ENCODE measurements at places on chromosomes 7 and 10.

- no peak for DNase-seq
Measured at GRCh38 chr10:13168781-13169180, 7.4 kb downstream of the MCM10 start.

GRCh38 chr10:5543623-5544022 lies 18.9 kb downstream of the CALML3 start:
- DNase-seq, result no peak

- DNase-seq, result no peak
Measured at GRCh38 chr10:97538411-97538810, 34.2 kb upstream of the ANKRD2 start.

DNA sequence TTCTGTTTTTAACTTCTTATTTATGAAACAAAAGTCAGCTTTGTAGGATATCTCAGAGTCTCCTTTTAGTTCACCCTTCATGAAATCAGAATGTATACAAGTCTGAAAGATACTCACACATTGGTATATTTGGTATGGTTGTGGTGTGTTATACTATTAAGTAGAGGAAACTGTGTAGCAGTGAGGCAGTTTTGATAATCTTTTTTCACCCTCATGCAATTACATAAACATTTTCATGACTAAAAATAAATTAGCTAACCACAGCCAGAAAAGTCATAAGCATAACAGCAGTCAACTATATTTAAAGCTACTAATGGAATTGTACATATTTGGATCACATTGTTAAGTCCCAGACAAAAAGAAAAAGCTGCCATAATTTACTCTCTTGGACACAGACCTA lies 62.1 kb downstream of the FAM185A start:
- DNase-seq, result no peak

DNA sequence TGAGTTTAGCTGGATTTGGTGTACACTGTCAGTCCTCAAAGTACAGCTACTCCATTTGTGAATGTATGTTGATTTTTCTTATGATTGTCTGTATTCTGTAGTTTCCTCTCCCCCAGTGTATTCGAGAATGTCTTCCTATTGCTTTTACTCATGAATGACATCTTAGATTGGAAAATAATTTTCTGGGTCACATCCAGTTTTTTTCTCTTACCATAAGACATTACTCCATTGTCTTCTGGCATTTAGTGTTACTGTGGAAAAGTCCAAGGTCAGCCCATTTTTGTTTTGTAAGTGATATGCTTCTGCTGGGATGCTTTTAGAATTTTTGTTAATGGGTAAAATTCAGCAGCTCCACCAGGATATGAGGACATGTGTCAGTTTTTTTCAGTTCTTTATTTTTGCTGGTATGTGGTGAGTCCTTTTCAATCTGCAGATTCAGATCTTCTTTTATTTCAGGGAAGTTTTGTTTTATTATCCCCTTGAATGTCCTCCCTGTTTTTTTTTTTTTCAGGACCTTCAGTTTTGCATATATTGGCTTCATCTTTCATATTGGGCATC lies 33.6 kb downstream of the WAC start:
- no peak for DNase-seq

- no peak for DNase-seq
Measured at GRCh38 chr7:95441042-95441823, 6.4 kb upstream of the PON2 start.

- no peak for DNase-seq
Measured at GRCh38 chr10:131034451-131034850, 277.1 kb downstream of the TCERG1L start.

DNA sequence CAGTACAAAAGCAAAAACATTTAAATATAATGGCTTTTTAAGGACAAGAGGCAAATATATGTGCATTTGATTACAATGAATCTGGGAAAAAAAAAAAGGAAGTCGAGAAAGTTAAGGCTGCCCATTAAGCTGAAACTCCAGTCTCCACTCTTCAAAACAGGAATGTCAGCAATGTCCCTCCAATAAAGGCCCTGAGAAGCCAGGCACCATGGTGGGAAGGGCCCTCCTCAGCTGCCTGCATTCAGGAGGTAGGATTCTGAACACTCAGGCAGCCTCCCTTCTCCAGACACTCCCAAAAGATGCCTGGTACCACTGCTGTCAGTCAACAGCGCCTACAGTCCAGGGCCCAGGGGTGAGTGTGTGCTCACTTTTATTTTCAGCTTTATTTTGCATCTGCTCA lies 121.3 kb upstream of the MGMT start:
- no peak for DNase-seq

DNA sequence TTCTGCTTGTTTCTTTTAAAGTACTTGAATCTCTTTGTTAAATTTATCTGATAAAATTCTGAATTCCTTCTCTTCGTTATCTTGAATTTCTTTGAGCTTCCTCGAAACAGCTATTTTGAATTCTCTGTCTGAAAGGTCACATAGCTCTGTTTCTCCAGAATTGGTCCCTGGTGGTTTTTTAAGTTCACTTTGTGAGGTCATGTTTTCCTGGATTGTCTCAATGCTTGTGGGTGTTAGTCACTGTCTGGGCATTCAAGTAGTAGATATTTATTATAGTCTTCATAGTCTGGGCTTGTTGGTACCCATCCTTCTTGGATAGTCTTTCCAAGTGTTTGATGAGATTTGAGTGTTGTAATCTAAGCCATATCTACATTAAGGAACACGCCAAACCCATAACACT lies 1060.6 kb downstream of the LRMDA start:
- no peak for DNase-seq

DNA sequence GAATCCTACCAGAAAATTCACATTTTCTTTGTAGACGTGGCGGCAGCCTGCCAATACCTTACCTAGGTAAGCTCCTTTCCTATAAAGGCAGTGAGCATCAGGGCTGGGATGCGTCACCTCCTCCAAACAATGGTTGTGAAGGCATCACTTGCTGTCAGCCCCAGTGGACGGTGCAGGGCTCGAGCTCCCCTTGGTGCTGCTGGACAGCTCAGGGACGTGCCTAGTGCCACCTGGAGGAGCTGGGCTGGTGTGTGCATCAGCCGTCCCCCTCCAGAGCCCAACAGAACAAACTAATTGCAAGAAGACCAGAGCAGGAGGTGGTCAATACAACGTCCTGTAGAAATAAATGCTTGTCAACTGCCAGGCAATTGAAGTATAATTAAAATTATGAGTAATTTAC lies 517.5 kb upstream of the FOXK1 start:
- DNase-seq, result no peak

- DNase-seq, result no peak
Measured at GRCh38 chr10:108411894-108412293, 1247.4 kb upstream of the SORCS1 start.

- no peak for DNase-seq
Measured at GRCh38 chr7:98223898-98224700, 12.9 kb downstream of the BHLHA15 start.

DNA sequence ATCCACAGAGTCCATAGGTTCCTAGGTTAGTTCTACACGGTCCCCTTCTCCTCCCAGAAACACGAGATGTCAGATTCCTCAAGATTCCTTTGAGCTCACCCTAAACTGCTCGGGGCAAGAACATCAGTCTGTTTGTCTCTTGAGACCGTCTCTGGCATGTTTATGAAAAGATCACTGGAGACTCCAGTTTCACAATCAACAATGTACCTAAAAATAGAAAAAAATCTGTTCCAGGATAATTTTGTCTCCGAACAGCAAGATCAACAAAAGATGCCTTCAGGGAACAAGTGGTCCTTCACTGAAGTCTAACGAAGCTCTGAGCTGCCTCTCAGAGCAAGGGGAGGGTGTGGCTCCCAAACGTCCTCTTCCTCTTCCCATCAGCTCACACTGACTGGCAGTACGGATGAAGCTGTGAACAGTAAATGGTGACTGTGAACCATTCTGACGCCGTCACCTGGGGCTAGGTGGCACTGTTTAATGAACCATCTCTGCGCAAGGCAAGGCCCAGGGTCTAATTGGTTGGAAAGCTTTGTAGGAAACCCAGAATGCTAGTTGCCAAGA lies 156.2 kb upstream of the LYZL1 start:
- no peak for DNase-seq

GRCh38 chr7:40621592-40621998 lies 486.8 kb downstream of the SUGCT start:
- DNase-seq, result no peak

DNA sequence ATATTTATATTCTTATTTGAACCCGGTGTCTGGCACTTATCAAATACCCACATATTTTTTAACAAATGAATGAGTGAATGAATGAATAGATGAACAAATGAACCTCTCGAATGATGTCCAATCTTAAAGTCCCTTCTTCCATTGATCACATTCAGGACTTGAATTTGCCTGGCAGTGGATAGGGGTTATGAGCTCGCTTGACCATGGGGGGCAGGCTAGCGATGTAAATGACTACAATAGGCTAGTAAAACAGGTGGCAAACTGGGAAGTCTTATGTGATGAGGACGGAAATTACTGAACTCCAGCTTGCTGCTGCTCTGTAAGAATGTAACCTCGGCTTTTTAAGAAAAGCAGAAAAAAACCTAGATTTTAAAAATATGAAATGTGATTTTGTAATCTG lies 247.7 kb upstream of the DKK1 start:
- DNase-seq, result no peak

DNA sequence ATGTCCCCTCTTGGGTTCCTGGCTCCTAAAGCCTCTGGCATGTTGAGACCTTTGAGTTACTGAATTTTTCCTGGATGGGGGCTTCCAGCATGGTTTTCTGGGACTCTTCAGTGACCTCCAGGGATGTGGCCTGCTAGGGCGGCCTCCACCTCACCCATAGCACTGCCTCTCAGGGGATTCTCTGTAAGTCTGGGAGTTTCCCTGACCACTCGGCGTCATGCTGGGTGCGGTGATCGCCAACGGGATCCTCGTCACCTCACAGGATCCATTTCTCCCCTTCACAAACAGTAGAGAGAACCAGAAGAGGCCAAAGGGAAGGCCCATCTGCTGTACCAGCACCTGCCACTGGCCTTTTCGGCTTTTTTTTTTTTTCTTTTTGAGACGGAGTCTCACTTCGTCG lies 84.3 kb downstream of the NPTX2 start:
- no peak for DNase-seq

GRCh38 chr10:122954731-122955050 lies 664 bp upstream of the C10orf88 start:
- DNase-seq, result no peak

- no peak for DNase-seq
Measured at GRCh38 chr7:15783987-15784693, 97.7 kb upstream of the MEOX2 start.

DNA sequence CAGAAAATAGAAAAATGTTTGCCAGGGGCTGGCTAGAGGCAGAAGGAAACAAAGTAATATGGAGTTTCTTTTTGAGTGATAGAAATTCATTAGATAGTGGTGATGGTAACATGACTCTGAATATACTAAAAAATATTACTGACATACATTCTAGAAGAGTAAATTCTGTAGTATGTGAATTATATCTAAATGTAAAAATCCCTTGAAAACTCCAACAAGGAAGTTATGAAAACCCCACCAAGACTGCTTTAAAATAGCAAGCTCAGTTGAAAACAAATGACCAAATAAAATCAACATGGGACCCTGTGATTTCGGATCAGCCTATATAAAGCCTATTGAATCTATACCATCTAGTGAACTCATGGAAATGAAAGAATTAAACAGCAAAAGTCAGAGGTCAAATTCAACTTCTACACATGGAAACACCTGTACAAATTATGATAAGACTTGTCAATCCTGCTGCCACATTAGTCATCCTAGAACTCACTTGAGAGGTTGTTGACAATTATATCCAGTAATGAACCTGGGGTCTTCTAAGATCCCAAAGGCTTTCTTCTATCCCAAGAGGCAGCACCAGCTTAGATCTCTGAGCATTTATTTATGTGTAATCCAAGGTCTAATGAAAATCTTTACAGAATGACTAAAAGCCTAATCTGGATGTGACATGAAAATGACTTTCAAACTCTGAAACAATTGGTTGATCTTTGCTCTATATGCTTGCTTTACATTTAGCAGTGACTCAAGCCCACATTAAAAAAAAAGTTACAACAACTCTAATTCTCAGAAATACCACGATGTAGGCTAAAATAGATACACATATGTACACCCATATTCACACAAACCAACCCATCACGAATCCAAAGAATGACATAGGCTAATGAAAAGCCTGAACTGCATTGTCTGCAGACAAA lies 59.3 kb downstream of the OSBPL3 start:
- no peak for DNase-seq

- no peak for DNase-seq
Measured at GRCh38 chr7:132004529-132004928, 448.1 kb upstream of the PODXL start.

GRCh38 chr10:118983263-118983662 lies 46.3 kb upstream of the NANOS1 start:
- DNase-seq, result no peak

DNA sequence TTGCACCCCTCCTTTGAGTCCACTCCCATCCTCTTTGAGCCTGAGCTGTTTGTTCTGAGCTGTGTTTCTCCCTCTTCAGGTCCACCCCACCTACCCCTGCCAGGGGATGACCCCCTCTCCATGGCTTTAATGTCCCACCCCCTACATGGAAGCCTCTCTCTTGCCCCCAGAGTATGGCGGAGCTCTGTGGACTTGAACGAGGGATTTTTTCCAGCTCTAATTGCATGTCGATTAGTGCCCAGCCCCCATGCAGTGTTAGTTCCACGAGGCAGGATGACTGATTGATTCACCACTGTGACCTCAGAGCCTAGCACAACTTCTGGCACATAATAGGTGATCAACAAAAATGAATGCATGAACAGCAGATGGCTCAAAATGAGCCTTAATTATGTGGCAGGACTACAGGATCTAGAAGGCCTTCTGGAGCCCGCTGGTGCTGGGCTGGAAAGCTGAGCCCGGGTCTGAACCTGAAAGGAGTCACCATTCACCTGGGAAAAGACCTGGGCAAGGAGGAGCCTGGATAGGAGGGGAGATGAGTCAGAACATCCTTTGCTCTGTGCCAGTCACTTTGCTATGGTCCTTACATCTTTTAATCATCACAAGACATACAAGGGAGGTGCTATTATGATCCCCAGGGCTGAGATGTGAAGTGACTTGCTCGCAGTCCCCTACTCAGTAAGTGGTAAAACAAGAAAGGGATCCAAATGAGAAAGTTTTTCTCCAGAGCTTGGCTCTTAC lies 17.1 kb upstream of the SLC18A2 start:
- DNase-seq, result no peak

GRCh38 chr10:47253030-47253637 lies 46.9 kb upstream of the GDF10 start:
- no peak for DNase-seq
